ENCODE measurements at places on chromosomes 11 and 22.

DNA sequence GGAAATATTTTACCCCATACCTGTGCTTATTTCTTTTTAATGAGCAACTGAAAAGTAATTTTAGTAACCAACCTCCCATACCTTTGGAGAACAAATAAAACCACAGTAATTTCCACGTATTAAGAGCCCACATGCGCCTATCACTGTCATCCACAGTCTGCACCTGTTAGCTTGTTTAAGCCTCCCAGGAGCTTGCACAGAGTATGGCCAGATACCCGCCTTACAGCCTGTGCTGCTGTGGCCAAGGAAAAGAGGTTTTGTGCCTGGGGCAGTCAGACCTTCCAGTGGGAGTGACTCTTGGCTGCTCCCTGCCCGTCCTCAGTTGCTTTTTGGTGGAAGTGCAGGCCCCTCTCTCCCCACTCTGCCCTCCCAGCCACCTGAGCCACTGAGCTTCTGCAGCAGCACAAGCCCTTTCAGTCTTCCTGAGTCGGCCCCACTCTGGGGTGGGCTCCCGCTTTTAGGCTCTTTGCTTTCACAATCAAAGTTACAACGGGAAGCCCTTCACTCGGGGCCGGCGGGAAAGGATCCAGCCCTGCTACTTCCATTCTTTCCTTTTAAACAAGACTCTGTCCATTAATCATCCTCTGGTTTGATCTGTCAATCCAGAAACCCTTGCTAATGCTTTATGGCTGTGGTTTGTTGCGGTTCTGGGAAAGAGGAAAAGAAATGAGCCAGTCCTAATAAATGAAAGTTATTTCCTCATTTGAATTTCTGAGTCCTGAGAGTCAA lies 308.8 kb downstream of the TBC1D22A start:
- no peak for DNase-seq

DNA sequence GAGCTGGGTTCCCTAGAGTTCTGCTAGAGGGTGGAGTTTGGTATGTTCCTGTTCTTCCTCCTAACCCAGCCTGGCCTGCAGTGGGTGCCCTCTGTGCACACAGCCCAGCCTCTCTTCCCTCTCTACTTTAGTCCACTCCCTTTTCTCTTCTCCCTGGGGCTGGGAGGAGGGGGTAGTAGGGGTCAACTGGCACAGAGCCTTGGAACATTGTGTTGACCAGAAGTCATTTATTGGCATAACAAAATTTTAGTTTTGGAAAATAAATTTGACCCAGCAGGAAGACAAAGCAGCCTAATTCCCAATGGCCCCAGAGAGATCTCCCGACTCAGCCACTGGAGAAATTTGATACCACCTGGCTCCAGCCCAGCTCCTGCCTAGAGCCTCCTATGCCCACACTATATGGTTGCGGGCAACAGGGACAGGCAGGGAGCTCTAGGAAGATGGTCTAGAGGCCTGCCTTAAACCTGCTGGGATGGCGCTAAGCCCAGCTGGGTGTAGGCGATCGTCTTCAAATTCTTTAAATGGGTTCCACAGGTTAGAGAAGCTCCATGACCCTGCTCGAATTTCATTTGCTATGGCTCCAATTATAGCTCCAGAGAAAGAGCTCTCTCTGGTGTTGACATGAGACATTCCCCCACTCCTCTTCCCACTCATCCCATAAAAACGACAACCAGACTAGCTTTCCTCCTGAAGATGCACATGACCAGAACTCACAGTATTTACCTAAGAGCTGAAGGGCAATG lies 9.9 kb downstream of the PCSK7 start:
- no peak for DNase-seq

DNA sequence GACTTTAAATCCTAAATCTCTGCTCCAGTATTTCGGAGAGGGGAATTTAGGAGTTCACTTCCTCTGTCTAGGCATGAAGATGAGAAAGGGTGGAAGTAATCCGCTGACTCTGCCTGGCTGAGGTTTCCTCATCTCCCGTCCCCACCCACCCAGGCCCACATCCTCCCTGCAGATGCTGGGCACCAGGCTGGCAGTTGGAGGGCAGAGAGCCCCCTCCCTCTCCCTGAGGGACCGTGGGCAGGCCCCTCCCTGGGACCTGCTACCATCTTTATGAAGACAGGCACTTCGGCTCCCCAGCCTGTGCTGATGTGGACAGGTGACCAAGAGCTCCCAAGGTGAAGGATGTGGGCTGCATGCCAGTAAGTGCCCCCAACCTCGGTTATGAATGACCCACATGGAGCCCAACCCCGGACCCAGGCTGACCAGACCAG lies 6.7 kb downstream of the CASTOR1 start:
- DNase-seq, result no peak

DNA sequence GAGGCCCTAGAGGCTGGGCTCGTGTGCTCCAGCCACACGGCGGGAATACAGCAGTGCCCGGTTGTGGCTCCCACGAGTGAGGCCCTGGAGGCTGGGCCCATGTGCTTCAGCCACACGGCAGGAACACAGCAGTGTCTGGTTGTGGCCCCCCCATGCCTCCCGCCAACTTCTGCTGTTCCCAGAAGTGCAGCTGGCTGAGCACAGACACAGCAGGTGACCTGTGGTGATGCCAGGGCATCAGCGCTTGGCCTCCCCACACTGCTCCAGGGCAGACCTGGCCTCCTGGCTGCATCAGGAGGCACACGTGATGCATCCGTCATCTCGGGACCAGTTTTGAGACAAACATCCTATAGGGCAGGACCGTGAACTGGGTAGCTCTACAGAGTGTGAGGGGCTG lies 110.3 kb downstream of the KCNQ1OT1 start:
- DNase-seq, result no peak

GRCh38 chr11:72932132-72932570 lies 117.9 kb downstream of the ATG16L2 start:
- no peak for DNase-seq

GRCh38 chr11:101996111-101996510 lies 51.1 kb upstream of the CFAP300 start:
- no peak for DNase-seq

- no peak for DNase-seq
These were observed 559 bp downstream of the SNX19 start for GRCh38 chr11:130915603-130916237.

- no peak for DNase-seq
These were observed 987 bp upstream of the NCR3LG1 start for GRCh38 chr11:17350455-17351171.

GRCh38 chr11:120814531-120815318 lies 209.2 kb upstream of the TBCEL start:
- DNase-seq, result no peak

DNA sequence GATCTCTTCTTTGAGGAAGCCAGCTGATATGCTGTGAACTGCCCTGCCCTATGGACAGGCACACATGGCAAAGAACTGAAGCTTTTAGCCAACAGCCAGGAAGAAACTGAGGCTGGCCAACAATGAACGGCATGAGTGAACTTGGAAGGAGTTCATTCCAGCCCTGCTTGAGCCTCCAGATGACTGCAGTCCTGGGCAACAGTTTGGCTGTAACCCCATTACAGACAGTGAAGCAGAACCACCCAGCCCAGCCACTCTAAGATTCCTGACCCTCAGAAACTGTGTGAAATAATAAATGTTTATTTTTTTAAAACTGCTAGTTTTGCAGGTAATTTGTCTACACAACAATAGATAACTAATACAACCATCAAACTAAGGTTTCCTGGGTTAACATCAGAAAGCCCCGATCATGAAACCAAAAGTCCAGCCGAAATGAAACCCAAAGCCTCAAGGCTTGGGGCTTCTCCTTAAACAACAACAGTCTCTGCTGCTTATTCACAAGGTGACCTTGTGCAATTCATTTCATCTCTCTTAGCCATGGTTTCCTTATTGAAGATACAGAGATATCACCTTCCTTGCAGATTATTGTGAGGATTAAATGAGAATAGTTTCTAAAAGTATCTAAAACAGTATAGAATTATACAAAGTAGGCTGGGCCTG lies 31.4 kb downstream of the PAK1 start:
- DNase-seq, result no peak

DNA sequence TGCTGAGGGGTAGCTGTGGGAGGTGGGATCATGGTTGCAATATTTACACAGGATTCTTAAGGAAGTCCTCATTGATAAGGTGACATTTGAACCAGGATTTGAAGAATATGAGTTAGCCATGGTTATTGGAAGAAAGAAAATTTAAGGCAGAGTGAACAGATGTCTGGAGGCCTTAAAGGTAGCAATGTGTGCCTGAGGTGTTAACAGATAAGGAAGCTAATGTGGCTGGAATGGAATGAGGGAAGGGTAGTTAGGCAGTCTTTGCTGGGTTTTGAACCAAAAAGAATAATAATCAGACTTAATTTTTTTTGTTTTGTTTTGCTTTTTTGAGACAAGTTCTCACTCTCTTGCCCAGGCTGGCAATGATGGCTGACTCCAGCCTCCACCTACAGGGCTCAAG lies 9.7 kb upstream of the DEPDC7 start:
- DNase-seq, result no peak

- no peak for DNase-seq
These were observed 36.7 kb upstream of the CLMP start for GRCh38 chr11:123231777-123232176.

DNA sequence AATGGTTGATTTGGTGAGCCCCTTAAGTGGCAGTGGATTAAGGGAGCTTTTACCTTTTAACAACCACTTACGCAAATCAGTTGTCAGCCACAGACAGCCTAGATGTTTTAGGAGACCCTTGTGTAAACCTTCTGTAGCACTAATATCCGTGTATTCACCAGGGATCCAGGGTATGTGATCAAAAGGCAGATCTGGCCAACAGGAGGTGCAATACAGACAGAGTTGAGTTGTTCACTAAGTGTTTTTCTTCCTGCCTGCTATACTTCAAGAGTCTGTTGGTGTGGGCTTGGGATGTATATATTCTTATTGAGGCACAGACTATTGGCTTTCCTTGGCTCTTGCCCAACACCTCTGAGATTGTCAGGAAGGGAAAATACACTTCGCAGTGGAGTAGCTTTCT lies 175.1 kb downstream of the FAT3 start:
- no peak for DNase-seq

DNA sequence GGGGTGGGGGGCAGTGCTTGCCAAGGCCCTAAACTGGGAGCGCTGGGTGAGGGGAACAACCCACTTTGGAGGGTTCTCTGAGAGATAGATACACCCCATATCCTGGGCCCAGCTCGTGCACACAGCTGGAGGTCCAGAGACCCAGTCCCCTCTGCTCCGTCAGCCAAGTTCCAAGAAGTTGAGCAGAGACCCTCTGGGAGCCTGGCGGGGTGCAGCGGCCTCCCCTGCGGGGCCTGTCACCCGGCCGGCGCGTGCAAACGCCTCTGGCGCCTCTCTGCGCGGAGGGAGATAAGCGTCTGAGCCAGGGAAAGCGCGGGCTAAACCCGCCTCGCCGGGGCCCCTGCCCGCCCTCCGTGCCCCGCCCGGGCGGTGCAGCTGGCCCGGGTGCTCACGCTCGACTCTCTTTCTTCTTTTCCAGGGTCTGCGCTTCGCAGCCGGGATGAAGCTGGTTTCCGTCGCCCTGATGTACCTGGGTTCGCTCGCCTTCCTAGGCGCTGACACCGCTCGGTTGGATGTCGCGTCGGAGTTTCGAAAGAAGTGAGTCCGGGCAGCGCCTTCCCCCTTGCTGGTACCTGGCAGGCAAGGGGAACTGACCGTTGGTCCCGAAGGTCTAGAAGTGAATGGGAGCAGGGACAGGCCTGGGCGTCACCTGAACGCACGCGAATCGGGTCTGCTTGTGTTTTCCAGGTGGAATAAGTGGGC lies 540 bp downstream of the ADM start:
- no peak for DNase-seq

- DNase-seq, result no peak
These were observed 7.9 kb downstream of the MRPL16 start for GRCh38 chr11:59802639-59803176.

DNA sequence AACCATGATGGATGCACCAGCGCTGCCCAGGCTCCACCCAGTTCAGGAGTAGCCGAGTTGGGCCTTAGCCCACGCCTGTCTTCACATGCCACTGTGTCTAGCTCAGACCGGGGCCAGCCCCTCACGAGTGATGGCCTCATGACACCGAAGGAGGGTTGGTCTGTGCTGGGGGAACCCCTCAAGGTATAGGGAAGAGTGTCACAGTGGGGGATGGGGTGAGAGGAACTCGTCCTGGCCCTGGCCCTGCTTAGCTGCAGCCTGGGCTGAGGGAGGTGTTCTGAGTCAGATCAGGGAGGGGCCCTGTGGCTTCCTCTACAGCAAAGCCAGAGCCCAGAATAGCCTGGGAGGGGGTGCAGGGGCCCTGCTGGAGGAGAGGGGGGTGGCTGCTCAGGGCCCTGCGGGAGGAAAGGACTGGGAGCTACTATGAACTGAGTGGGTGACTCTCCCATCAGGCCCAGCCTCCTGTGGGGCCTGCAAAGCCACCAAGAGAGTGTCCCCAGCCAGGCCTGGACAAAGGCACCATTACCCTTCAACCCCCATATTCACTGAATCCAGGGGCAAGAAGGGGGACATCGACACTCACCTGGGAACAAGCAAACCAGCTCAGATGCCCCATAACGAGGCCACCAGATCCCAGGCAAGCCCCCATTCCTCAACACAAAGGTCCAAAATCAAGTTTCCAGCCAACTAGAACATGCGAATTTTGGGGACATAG lies 41.2 kb downstream of the IGLL5 start:
- no peak for DNase-seq

- DNase-seq, result no peak
These were observed 9.9 kb downstream of the SUN2 start for GRCh38 chr22:38745676-38746460.

DNA sequence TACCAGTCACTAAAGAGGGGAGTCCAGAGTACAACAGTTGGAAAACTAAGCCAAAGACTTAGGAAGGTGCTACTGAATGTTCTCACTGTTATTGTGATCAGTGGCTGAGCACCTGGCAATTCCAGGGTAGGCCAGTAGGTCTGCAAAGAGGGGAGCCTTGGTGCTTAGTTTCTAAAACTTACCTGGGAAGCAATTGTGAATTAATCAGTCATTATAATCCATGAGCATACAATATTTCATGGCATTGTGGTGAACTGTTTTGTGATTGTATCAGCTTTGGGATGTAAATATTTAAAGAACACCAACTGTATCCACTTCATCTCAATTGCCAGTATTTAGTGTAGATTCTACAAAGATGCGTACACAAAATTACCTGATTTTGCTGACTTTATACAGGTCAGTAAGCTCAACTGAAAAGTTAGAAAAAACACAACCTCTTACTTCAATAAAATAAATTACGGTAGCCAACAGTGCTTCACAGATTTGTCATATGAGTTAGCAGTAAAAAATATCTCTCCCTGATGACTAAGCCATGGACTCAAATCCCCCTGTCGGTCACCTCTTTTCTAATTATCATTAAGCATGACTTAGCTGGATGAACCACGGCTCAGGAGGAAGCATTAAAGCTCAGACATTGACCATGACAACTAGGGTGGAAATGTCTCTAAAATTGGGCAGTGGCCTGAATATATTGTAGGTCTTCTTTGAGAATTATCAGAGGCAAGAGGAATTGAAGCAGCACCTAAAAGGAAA lies 30.8 kb upstream of the SORL1 start:
- no peak for DNase-seq

All from vagina (tissue), 2 donors.